Hair follicle dermal papilla cell (primary cell): ENCODE measurements at places on chromosomes 4 and X. TPM values are rescaled to one million over a fixed set of nuclear protein-coding genes. Genes with fewer than 3 reads are reported as not detected.

Gene UBA6
- total RNA-seq, result 152 and 265 TPM in 2 replicates

Gene CDKL2
- total RNA-seq, result 4.9 and 5.7 TPM in 2 replicates

Gene MAD2L1
- 1.6 and 1.9 TPM in 2 replicates for total RNA-seq

Gene CFAP97
- total RNA-seq, result 42.5 and 49.2 TPM in 2 replicates

Gene PRRG3
- 2.2 and 2.4 TPM in 2 replicates for total RNA-seq

Gene UGT8
- total RNA-seq, result 0.49 TPM in 2 replicates

Gene ZAR1
- total RNA-seq, result not detected in 2 replicates

Gene PNMA6A
- total RNA-seq, result 2.4 and 4.4 TPM in 2 replicates

Gene SLC26A1
- 0.16 and 0.36 TPM in 2 replicates for total RNA-seq

Gene ATP6AP2
- total RNA-seq, result 102 and 116 TPM in 2 replicates

Gene SPANXC
- total RNA-seq, result not detected in 2 replicates

Gene SLC6A14
- not detected in 2 replicates for total RNA-seq

Gene RHOXF2B
- total RNA-seq, result not detected in 2 replicates

Gene TSPAN6
- 23.7 and 26.0 TPM in 2 replicates for total RNA-seq

Gene FABP2
- not detected in 2 replicates for total RNA-seq

Gene SLC4A4
- 0.16 and 0.85 TPM in 2 replicates for total RNA-seq

Gene MAGEA11
- total RNA-seq, result not detected in 2 replicates

Gene S100G
- not detected in 2 replicates for total RNA-seq

Gene ADH1C
- 0.16 TPM in 1 of 2 replicates, not detected in the other for total RNA-seq

Gene IL1RAPL1
- total RNA-seq, result 0.61 and 1.6 TPM in 2 replicates

Gene XK
- total RNA-seq, result under 0.01 TPM in 2 replicates

Gene TEX28
- total RNA-seq, result not detected in 2 replicates

Gene SMIM10
- total RNA-seq, result 2.8 and 3.6 TPM in 2 replicates

Gene DGAT2L6
- not detected in 2 replicates for total RNA-seq

Gene MGST2
- 3.2 and 5.5 TPM in 2 replicates for total RNA-seq

Gene TMSB15A
- total RNA-seq, result 0.32 and 1.3 TPM in 2 replicates

Gene XG
- 8.0 and 14.1 TPM in 2 replicates for total RNA-seq

Gene CPZ
- 17.5 and 22.4 TPM in 2 replicates for total RNA-seq

Gene PDLIM3
- 0.12 TPM in 1 of 2 replicates, not detected in the other for total RNA-seq

Gene PABPC4L
- total RNA-seq, result 5.5 and 7.8 TPM in 2 replicates

Gene CXorf49
- not detected in 2 replicates for total RNA-seq

Gene CLDN34
- total RNA-seq, result not detected in 2 replicates

Gene GSPT2
- 7.2 and 7.6 TPM in 2 replicates for total RNA-seq

Gene ERVMER34-1
- total RNA-seq, result 0.12 and 0.16 TPM in 2 replicates

Gene GIMD1
- total RNA-seq, result 0.12 TPM in 1 of 2 replicates, not detected in the other

Gene CABS1
- not detected in 2 replicates for total RNA-seq

Gene PDZD4
- 1.6 and 1.8 TPM in 2 replicates for total RNA-seq

Gene PPP4R3C
- total RNA-seq, result not detected in 2 replicates

Gene JCHAIN
- total RNA-seq, result 1.3 and 2.4 TPM in 2 replicates

Gene ARMCX4
- total RNA-seq, result 3.9 and 7.5 TPM in 2 replicates

Gene IDH3G
- 60.8 and 69.9 TPM in 2 replicates for total RNA-seq

Gene TCEANC
- total RNA-seq, result 3.5 and 4.4 TPM in 2 replicates

Gene GAGE12J
- not detected in 2 replicates for total RNA-seq

Gene NUP62CL
- total RNA-seq, result 0.12 and 0.16 TPM in 2 replicates

Gene PGM2
- total RNA-seq, result 8.3 and 13.0 TPM in 2 replicates

Gene TRIM60
- total RNA-seq, result not detected in 2 replicates

Gene AGTR2
- total RNA-seq, result not detected in 2 replicates

Gene CLNK
- total RNA-seq, result not detected in 2 replicates

Gene ATP5ME
- total RNA-seq, result 31.9 and 47.2 TPM in 2 replicates

Gene FGF5
- total RNA-seq, result 19.2 and 24.8 TPM in 2 replicates

Gene TMEM35A
- total RNA-seq, result 1.8 and 2.6 TPM in 2 replicates

Gene DIPK2B
- not detected in 2 replicates for total RNA-seq

Gene ADD1
- total RNA-seq, result 200 and 201 TPM in 2 replicates

Gene GLUD2
- total RNA-seq, result 2.8 and 2.9 TPM in 2 replicates

Gene PNPLA4
- total RNA-seq, result 7.8 and 10.1 TPM in 2 replicates
